Pulmonary artery endothelial cell (primary cell): ENCODE measurements at places on chromosomes 2 and 18. TPM values are rescaled to one million over a fixed set of nuclear protein-coding genes. Genes with fewer than 3 reads are reported as not detected.

The CPS1 gene
- 3.9 and 18.0 TPM in 2 replicates for total RNA-seq

DNA sequence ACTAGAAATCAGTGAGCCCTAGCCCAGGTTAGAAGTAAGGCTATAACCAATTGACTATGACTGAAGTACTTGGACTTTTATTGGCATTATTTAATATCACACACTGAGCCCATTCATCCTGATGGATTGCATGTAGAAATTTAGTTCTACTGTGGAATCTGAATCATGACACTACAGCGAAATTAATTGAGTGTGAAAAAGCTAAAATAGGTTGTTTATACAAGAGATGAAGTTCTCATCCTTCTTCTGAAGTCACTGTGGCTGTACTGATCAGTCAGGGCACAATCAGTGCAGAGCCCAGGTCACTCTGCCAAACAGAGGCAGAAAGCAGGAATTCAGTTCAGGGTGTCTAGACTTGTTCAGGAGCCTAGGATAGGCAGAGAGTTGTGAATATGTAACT is 158.9 kb downstream of the BABAM2 start:
- DNase-seq, result no peak

The CSRNP3 gene
- total RNA-seq, result not detected in 2 replicates

DNA sequence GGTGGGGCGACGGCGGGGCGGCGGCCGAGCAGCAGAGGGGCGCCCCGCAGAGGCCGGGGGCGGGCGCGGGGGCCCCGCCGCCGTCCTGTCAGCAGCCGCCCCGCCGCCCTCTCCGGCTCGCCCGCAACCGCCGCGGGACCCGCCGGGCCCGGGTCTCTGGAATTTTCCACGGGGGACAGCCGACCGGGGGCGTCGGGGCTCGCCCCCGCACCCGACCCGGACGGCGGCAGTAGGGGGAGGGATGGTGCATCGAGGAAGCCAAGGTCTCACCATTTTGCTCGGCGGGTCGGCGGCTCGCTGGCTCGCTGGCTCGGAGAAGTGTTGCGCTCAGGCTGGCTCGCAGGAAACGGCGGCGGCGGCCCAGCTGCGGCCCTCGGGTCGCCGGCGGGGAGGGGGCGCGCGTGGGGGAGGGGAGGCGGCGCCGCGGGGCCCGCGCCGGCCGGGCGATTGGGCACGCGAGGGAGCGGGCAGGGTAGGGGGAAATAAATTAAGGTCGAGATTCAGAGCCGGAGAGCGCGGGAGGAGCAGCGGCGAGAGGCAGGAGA is 405 bp downstream of the PPP3R1 start:
- DNase-seq, result no peak

DNA sequence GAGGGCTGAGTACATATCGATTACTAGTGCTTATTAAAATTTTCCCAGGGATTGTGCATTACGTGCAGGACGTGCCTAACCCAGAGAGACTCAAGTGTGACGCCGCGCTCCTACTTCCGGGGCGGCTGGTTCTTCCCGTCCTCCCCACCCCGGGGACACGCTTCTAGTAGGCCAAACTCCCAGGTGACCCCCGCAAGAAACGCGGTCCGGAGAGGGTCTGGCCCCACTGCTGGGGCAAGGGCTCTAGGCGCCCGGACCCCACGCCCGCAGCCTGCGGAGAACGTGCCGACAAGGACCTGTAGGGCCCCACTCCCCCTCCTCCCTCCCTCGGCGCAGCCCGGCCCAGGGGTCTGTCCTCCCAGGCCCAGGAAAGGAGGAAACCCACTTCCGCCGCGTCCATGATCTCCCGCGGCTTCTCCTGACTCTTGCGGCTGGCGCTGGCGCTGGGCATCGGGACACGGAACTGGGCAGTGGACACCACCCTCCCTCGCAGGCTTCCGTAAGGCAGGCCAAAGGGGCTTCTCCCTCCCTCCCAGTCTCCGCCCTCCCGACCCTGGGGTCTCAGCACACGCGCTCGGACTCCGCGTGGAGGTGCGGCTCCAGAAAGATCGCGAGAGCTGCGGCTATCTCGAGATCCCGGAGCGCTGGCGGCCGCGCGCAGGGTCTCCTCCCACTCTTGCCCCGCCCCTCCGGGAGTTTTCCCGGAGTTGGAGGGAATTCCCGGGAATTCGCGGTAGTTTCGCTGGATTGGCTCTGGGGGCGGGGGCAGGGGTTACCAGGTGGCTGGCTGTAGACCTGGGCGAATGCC is at the start of gene DARS1:
DARS1 (minus strand) TSS at position 609 of the 808 bp plus-strand sequence; CDS start at position 451, 158 bp downstream.
- peak; percentile 63 for DNase-seq
